Immature natural killer cell (primary cell): ENCODE measurements at places on chromosomes 1 and 21.

GRCh38 chr1:229942501-229942900 is 124.5 kb upstream of the GALNT2 start:
- no peak for DNase-seq

- DNase-seq = peak; percentile 37
Observed at GRCh38 chr1:61851849-61852669, 109.8 kb downstream of the PATJ start.

GRCh38 chr1:236066828-236067386 is 2.0 kb upstream of the NID1 start:
- no peak for DNase-seq

DNA sequence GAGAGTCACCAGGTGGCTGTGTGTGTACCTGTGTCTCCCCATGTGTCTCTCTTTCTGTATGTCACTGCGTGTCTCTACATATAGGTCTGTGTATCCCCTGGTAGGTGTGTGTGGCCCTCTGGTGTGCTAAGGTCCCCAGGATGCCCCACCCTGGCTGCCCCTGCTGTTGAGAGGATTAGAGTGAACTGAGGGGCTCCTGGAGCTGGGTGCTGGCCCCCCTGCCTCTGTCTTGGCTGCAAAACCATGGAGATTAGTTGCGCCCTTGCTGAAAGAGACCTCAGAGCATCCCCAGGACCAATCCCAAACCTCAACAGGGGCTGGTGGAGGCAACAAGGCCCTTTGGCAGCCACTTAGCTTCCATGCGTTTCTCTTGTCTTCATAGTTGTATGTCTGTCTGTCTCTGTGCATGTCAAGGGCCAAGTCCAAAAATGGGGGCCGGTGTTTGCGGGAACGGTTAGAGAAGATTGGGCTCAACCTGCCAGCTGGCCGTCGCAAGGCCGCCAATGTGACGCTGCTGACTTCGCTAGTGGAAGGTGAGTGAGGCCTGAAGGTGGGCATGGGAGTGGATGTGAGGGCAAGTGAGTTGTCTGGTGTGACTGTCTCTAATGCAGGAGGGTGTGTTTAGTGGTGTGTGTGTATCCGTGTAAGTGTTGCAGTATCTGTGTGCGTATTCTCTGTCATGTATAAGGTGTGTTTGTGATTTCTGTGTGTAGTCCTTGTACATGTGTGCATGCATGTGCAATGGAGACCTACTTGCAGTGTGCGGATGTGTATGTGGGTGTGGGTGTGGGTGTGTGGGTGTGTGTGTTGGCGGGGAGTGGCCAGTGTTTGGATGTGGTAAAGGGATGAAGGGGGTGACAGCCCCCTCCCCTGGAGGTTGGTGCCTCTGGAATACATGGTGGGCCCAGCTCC is 16.7 kb downstream of the TFAP2E start:
- DNase-seq = no peak

DNA sequence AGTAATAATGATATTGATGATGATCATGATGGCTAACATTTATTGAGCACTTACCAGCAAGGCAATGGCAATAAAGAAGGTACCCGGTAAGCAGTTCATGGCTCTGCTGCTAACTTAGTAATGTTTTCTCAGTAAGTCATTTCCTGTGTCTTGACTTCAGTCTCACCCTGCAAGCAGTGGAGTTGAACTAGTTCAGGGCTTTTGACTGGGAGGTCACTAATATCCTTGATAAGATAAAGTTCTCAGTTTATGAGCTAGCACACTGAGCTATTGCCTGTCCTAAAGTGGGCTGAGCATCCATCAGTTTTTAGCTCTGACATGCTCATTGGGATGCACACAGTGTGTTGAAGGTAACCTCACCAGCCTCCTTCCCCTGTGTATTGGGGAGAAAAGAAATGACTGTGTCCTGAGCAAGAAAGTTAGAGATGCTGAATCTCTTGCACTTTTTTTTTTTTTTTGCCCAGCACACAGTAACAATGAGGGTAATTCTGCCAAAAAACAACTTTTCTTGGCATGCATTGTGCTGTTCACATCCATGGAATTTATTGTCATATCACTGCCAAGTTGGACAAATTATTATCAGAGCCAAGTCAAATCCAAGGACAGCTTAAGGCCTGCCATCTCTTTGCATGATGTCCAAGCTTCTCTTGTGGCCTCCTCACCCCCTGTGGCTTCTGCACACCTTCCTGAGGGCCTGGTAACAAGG is 55.5 kb upstream of the GADD45A start:
- no peak for DNase-seq

DNA sequence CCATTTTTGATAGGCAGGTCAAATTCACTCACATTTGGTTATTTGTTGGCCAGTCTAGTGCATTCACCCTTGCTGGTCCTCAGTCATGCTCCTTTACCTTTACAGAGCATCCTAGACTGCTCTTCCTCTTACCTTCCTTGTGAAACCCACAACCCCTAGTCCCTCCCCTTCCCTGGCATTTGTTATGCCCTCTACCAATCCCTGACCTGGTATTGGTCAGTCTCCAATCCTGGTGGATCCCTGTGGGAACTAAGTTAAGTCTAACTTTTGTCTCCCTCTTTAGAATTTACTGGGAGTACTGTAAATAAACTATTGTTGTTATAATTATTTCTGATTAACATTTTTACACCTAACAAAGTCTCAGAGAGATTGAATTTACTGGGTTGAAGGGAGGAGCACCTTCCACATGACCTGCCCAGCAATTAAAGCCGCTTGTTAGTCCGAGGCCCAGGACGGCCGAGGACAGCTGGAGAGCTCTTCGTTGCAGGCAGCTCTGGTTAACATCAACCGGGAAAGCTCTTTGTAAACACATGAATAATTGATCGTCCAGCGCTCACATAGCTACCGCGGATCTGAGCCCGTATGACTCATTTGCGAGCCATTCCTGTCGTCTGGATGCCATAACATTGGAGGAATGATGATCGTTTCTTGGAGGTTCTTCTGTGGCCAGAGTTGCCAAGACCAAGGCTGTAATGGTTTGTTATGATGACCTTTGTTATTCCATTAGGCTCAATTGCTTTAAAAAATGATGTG is 31.9 kb downstream of the MTARC1 start:
- no peak for DNase-seq

DNA sequence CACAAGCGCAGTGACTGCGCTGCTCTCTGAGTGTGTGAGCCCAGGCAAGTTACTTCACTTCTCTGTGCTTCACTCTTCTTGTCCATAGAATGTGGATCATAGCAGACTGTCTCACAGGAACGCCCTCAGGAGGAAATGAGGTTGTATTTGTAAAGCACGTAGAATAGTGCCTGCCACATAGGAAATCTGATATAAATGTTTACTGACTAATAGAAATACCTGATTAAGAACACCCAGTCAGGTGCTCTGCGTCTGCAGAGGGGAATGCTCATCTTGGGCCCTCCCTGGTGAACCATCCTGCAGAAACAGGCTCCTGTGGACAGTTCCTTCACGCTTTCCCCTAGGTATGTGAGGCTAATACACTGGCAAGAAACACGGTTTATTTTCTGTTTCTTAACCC is 100.3 kb downstream of the BEND5 start:
- no peak for DNase-seq

DNA sequence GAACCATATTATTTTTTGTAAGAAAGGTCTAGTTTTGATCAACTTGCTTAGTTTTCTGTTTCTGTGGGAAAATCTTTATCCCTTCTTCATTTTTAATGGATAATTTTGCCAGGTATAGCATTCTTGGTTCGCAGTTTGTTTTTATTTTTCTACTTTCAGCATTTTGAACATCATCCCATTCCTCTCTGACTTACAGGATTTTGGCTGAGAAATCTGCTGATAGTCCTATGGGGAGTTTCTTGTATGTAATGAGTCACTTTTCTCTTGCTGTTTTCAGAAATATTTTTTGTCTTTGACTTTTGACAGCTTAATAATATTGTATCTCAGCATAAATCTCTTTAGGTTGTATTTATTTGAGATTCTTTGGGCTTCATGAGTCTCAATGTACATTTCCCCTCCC is 389.1 kb downstream of the PBX1 start:
- DNase-seq = no peak

- DNase-seq = no peak
Observed at GRCh38 chr1:113770031-113770430, 10.7 kb upstream of the PHTF1 start.

- DNase-seq = no peak
Observed at GRCh38 chr1:94236630-94237290, 624 bp downstream of the ARHGAP29 start.

- no peak for DNase-seq
Observed at GRCh38 chr1:164709126-164709525, 150.1 kb downstream of the PBX1 start.

GRCh38 chr1:40014812-40015594 is 25.5 kb upstream of the CAP1 start:
- DNase-seq = no peak

GRCh38 chr1:8652467-8653046 is 164.9 kb downstream of the RERE start:
- DNase-seq = peak; percentile 65

- no peak for DNase-seq
Observed at GRCh38 chr1:214506972-214507431, 44.4 kb downstream of the PTPN14 start.

- peak; percentile 32 for DNase-seq
Observed at GRCh38 chr1:154493276-154493675, 8.7 kb upstream of the TDRD10 start.

DNA sequence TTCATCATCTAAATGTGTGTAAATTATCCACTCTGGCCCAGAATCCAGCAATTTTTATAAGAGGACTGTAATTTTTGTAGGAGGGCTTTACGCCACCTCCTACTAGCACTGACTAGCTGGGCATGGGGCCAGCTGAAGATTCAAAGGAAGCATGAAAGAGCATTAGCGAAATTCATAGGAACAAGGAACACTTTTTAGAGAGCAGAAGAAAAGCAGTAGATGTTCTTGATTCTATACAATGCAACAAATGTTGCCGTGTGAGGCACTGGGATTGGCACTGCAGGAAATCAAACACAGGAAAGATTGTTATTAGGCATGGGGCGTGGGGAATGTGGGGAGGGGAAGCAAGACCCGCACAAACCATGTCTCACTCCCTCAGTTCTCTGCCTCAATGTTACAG is 58.4 kb upstream of the PARP1 start:
- no peak for DNase-seq

DNA sequence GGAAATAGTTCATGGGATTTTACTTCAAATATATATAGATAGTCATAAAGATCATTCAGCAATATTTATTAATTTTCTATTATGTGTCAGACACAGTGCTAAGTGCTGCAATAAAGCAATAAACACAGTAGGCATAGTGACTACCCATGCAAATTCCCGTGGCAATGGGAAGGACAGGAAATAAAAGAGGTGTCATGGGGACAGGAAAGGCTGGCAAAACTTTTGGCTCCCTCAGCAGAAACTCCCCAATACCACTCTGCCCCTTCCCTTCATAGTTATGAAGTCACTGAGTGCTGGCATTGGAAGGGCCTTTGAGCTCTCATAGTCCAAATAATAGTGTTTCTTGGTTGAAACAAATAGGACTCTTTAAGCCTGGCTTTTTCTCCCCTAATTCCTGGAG is 104.4 kb upstream of the DPT start:
- DNase-seq = no peak

DNA sequence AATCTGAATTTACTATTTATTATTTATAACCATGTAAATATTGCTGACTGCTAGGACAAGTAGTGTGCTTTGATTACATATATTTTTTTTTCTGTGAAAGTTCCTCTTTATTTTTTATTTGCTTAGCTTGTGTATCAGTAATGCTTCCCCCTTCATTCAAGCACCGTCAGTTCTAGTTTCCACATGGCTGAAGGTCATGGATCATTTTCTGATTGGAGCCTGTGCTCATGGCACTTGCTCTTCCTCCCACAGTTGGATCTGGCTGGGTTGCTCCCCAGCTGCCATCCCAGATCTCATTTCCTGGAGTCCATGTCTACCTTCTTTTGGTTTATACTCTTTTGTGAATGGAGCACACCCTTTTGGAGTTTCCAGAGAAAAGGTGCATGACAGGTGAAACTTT is 57.0 kb upstream of the IGSF5 start:
- no peak for DNase-seq

- DNase-seq = no peak
Observed at GRCh38 chr1:70490153-70490552, 79.1 kb downstream of the CTH start.

GRCh38 chr1:156746728-156747631 is 4.5 kb downstream of the HDGF start:
- DNase-seq = peak; percentile 64

GRCh38 chr1:203089651-203090045 is 3.8 kb upstream of the MYOG start:
- no peak for DNase-seq

- DNase-seq = no peak
Observed at GRCh38 chr1:245996811-245997210, 510.3 kb downstream of the SMYD3 start.

DNA sequence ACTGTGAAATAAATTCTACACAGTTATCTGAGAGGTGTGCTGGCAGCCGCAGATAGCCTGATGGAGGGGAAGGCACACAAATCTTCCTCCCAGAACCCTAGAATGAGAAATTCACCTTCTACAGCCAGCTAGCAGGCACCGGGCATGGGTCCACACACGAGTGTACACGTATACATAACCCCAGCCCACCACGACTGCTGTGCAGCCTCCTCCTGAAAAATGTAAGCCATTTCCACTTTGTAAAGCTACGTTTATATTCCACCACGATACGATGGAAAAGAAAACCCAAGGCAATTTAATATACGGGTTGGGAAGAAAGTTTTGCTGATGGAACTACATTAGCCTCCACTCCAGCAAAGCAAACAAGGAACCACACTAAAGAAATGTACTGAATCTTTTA is 1.8 kb downstream of the BTG3 start:
- no peak for DNase-seq

GRCh38 chr1:37602750-37603694 is 7.3 kb upstream of the GNL2 start:
- peak; percentile 21 for DNase-seq

DNA sequence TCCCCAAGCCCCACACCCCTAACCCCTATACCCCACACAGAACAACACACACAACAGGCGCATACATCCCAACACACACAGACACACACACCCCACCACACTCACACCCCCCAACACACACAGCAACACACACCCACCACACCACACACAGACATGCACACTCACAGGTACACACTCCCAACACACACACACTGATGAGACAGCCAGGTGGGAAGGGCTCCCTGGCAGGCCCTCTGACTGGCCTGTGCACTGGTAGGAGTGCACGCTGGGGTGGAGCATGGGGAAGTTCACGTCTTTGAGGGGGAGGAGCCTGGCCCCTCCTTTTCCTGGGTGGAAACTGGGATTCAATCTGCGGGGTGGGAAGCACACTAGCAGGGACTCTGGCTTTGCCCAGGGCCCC is 116.7 kb downstream of the RHOU start:
- DNase-seq = no peak

- DNase-seq = no peak
Observed at GRCh38 chr21:30081506-30081905, 85.1 kb downstream of the CLDN17 start.

- DNase-seq = no peak
Observed at GRCh38 chr1:187692799-187693198, 864.0 kb downstream of the PLA2G4A start.

DNA sequence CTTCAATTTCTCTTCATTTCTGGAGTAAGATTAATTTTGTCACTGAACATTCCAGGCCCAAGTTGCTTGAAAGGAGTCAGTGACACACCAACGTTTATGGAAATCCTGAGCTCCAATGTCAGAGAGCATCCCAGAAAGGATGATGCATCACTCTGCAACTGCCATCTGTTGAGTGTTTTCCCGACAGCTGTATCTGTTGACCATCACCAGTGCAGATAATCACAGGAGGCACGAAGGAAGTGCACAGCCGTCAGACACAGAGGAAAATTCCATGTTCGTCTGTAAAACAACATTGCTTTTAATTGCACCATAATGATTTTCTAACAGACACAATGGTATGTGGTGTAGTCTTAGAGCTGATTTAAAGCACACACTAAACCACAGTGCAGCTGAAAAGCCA is 376.7 kb upstream of the ADGRL2 start:
- DNase-seq = no peak
